Heart left ventricle (tissue), 16 donors: ENCODE measurements at places on chromosomes 6 and 20. TPM values are rescaled to one million over a fixed set of nuclear protein-coding genes. Genes with fewer than 3 reads are reported as not detected.

DNA sequence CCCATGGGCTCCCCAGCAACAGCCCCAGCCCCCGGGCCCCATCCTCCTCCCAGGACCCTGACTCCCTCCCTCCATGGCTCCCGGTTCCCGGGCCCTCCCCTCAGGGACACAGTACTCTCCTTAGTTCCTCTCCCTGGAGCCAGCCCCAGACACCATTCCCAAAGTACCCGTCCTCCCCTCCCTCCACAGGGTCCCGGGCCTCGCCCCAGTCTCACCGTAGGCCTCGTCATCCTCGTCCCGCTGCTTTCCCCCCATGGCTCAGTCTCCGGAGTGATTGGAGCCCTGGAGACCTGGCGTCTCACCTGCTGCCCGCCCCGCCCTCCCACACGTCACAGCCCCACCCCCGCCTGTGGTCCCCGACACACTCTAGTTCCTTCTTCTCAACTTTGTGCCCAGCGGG, at the start of gene SLC44A4:
Gene SLC44A4 (minus strand): TSS at position 272 of the 400 bp plus-strand sequence. CDS start 17 bp downstream, at position 255.
- DNase-seq: no peak

GRCh38 chr20:47788741-47789080, 3.4 kb upstream of the SULF2 start:
- peak; percentile 28 for DNase-seq

C6orf52 gene
- not detected for total RNA-seq

DNA sequence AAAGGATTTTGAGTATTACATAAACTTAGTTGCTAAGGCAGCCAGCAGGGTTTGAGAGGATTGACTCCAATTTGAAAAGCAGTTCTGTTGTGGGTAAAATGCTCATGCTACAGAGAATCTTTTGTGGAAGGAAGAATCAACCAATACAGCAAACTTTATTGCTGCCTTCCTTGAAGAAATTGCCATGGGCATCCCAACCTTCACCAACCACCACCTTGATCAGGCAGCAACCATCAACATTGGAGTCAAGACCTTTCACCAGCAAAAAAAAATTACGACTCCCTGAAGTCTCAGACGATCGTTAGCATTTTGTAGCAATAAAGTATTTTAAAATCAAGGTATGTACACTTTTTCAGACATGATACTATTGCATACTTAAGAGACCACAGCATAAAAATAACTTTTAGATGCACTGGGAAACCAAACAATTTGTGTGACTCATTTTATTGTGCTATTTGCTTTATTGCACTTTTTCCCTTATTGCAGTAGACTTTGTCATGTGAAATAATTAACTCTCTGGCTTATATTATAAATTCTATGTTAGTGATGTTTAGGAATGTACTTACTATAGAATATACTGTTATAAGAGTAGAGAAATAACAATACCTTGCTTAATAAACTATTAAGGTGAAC, 390.8 kb downstream of the CDKAL1 start:
- no peak for DNase-seq

- DNase-seq: no peak
Measured at GRCh38 chr20:20915844-20916243, 190.3 kb downstream of the LINC00237 start.

PPP1R14C gene
- total RNA-seq: 104 TPM

TDP2 gene
- 25.1 TPM for total RNA-seq

GRCh38 chr20:25280051-25280573, 32.2 kb downstream of the PYGB start:
- peak; percentile 11 for DNase-seq

- peak; percentile 81 for DNase-seq
Measured at GRCh38 chr6:5995949-5996713, 10.6 kb downstream of the NRN1 start.

USP49 gene
- 1.2 TPM for total RNA-seq

OPRM1 gene
- total RNA-seq: not detected

NHSL1 gene
- total RNA-seq: 35.6 TPM

DNA sequence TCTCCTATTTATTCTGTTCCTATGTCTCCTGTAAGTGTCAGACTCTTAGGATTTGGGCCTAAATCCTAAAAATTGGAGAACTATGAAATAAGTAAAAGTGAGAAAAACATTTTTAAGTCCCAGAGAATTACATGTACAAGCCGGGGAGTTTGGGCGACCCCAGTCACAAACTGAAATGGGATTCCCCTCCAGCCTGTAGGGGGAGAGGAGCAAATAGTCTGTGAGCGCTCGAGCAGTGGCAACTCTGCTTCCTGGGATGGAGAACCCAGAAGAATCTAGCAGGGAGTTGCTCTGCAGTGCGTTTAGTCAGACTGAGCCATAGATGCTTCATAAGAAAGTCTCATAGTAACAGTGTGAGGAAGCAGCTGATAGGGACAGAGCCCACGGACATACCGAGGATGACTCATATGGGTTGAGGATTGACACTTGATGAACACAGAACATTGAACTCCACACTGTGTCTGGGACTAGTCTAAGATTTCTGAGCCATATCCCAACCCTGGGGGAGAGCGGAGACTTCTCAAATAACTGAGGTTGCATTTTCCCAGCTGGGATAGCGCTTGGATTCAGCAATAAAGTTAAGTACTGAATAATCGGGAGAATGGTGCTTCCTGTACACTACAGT, 437.2 kb downstream of the BCKDHB start:
- no peak for DNase-seq

- DNase-seq: no peak
Measured at GRCh38 chr6:158819977-158820622, 932 bp upstream of the EZR start.

GRCh38 chr20:46695892-46696291, 6.6 kb upstream of the TP53RK start:
- no peak for DNase-seq

RBPJL gene
- total RNA-seq: not detected

GRCh38 chr6:40948570-40948969, 90.5 kb downstream of the UNC5CL start:
- no peak for DNase-seq

- no peak for DNase-seq
Measured at GRCh38 chr20:53844259-53844658, 226.1 kb downstream of the BCAS1 start.

- no peak for DNase-seq
Measured at GRCh38 chr6:170476360-170476759, 76.7 kb downstream of the PSMB1 start.

RAMACL gene
- 0.27 TPM for total RNA-seq

SAMD10 gene
- 3.9 TPM for total RNA-seq

TRIM40 gene
- not detected for total RNA-seq

- DNase-seq: peak; percentile 79
Measured at GRCh38 chr6:116210750-116211425, 43.0 kb downstream of the TSPYL4 start.

DNA sequence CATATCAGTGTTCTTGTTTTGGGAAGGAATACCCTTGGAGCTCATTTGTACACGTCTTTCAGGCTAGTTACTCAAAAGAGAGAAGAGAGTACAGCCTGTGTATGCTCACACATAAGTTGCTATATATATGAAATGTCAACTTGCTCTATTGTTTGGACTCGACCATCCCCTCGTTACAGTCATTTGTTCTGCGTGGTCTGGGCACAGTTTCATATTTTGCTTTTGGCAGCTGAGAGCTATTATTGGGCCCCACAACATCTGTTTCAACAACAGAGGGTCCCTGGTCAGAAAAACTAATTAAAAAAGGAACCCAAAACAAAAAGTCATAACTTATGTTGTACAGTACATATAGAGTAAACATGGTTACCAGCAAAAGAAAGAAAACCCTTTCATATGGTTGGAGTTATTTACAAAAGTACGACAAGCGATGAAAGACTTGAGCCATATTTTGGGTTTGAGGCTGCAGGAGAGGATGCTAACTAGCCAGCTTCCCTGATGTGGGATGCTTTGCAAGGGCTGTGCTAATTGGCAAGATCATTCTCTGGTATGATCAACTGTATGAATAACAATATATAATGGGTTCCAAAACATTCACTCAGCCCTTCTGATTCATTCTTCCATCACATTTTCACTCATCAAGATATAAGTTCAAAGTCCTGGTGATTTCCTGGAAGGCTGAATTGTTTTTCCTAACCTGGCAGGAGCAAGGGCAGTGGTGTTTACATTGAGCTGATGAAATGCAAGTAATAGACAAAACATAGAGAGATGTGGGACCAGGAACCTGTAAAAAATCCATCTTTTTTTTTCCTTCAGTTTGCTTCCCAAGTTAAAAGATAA, 137.9 kb downstream of the RPS12 start:
- no peak for DNase-seq

DNA sequence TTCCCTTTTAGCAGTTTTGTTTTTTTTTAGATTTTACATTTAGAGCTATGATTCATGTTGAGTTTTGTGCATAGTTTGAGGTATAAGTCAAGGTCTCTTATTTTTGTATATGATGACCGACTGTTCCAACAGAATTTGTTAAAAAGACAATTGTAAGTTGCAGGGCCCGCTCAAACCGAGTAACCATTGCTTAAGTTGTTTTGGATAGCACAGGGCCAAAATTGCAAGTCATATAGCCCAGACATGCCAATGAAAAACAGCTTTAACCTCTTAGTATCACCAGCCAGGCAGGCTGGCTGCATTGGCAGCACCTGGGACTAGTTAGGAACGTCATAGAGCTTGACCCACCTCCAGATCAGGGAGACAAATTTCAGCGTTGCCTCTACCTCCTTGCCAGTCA, 47.3 kb downstream of the PFDN4 start:
- DNase-seq: no peak

- no peak for DNase-seq
Measured at GRCh38 chr6:36852481-36853147, 13.4 kb upstream of the CPNE5 start.

DNA sequence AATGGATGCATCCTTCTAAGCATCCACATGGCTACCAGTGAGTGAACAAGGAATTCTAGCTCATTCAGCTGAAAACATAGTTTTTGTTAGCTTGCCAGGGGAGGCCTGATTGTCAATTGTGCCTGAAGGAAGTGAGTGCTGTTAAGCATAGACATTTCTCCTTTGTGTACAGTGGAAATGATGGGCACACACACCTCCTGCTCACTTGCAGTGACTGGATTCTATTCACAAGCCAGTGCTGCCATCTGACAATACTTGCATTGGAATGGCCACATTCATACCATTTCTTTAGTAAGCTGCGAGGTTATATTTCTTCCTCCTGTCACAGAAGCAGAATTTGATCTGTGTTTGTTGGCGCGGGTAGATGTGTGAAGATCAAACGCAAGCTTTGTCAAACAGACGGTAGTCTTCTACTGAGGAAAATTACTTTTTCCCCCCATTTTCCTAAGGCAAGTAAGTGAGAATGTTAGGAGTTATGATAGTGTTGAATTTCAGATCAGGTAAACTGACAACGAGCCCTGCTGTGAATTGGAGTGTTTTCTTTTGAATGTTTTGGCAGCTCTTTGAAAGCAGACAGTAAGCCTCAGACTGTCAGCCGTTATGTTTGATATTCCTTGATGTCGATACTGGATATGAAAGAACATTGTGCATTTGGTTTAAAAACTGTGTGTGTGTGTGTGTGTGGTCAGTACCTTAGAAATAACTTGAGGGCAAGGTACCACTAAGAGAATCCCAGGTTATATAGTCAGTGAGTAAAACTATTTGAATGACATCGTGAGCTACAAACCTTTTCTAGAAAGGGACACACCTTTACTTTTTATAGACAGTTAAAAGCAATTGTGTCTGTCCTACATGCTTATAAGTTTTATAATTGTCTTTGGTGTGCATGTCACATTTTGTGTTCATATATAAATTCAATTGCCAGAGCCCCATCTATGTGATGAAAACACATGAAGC, 84.2 kb upstream of the BMP2 start:
- no peak for DNase-seq

DNA sequence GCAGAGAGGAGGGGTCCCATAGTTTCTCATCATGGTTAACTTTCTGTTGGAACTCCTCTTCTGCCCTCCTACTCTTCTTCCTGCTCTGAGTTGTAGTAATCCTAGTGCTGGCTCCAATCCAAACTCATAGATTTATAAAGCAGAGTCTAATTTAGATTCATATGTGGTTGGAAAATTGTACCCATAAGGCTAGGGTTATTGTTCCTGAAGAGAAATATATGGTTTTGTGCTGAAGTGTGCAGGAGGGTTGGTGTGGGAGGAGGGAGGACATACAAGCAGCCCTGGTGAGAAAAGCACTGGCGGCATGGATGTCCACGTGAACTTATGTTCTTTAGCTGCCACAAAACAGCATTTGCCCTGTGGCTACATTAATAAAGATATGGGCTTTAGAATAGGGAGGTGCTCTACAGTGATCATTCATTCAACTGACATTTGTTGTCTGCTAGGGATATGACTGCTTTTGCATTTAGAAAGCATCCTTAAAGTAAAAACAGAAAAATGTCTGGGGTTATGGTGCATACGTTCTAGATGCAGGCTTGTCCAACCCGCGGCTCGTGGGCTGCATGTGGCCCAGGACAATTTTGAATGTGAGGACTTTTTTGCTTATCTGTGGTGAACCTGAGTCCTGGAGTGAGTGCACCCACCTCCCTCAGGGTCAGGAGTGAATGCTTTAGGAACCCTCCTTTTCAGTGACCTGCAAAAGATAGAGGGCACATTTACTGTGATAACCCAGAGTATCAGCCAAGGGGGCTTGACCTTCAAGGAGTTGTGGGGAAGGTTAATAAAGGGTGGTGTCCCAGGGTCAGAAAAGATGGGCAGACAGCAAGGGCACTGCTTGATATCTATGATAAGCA, 4.1 kb downstream of the HLA-A start:
- no peak for DNase-seq

GRCh38 chr20:6142348-6142993, 19.6 kb upstream of the FERMT1 start:
- peak; percentile 34 for DNase-seq

- no peak for DNase-seq
Measured at GRCh38 chr6:5282191-5282623, 20.9 kb downstream of the FARS2 start.

MYLIP gene
- total RNA-seq: 11.1 TPM

- no peak for DNase-seq
Measured at GRCh38 chr6:56227071-56227879, 20.1 kb downstream of the COL21A1 start.

GRCh38 chr6:116190550-116190949, 63.3 kb downstream of the TSPYL4 start:
- DNase-seq: no peak

GRCh38 chr6:165204807-165205545, 104.4 kb downstream of the C6orf118 start:
- no peak for DNase-seq

DNA sequence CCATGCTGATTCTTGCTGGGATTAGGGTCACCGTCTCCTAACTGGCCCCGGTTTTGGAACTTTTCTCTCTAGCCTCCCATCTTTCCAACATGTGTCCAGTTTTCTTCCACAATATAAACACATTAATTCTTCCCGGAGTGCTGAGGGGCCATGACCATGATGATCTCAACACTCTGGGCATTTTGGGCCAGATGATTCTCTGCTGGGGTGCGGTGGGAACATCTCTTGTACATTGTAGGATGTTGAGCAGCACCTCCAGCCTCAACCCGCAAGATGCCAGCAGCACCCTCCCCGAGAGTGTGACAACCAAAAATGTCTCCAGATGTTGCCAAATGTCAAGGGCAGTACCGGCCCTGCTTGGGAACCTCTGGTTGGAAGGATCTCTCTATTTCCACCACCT, 164.8 kb downstream of the TFAP2C start:
- no peak for DNase-seq

DNA sequence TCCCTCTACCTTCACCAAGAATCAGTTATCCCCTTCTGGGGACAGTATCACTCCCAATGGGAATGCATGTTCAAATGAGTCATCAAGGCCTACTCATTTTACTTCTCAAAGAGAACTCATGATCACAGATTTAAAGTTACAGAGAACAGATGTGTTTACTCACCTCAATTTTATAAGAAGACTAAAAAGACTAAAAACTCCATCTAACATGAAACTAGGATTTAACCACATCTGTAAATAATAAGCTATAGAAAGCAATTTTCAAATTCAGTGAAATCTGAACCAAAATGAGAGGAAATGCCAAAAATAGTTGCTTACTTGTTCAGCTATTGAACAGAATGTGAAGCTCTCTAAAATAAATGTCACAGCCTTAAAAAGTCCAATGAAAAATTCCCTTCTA, 300.1 kb upstream of the KCNQ5 start:
- DNase-seq: no peak
